ENCODE measurements at places on chromosomes 5 and 9.
A peak's percentile ranks its signal among the peaks of the same experiment; 100 is the strongest.

DNA sequence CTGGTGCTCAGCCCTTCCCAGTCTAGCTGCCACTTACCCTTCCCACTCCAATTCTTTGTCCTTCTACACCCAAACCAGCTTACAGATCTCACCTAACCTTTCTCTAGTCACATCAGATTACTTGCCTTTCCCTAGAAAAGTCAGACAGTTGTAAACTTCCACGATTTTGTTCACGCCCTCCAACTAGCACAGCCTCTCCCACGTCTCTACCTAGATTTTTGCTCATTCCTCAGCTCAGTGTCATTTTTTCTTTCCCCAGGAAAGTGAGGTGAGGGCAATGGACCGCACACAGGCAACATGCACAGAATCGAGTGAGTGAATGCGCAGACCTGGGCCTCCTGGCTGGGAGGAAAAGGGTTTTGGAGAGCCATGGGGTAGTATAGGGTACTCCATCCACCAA is 20.9 kb upstream of the PRUNE2 start:
- no peak for DNase-seq

DNA sequence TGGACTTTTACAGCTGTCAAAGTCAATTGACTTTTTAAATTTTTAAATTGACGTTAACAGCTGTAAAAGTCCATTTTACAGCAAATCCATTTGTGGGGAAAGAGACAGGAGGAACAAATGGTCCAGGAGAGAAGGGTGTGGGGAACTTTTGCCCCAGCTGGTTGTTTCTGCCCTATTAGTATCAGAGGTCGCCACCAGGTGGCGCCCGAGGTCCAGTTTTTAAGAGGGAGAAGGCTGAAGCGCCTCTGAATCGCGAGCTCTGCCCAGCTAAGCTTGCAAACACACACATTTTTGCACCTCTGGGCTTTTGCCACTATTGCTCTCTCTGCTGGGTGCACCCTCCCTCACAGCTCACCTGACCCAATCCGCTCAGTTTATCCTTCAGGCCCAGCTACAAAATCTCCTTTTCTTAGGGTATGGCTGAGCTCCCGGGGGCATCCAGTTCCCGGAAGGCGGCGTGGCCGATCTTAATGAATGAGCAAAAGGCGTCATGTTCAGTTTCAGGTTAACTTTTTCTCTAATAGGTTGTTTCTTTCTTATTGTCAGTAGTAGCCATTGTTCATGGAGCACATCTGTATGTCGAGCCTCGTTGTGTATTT is 6.3 kb upstream of the TTLL11 start:
- DNase-seq: peak; percentile 77

- no peak for DNase-seq
Observed at GRCh38 chr5:97554977-97555643, 372.1 kb upstream of the RIOK2 start.

DNA sequence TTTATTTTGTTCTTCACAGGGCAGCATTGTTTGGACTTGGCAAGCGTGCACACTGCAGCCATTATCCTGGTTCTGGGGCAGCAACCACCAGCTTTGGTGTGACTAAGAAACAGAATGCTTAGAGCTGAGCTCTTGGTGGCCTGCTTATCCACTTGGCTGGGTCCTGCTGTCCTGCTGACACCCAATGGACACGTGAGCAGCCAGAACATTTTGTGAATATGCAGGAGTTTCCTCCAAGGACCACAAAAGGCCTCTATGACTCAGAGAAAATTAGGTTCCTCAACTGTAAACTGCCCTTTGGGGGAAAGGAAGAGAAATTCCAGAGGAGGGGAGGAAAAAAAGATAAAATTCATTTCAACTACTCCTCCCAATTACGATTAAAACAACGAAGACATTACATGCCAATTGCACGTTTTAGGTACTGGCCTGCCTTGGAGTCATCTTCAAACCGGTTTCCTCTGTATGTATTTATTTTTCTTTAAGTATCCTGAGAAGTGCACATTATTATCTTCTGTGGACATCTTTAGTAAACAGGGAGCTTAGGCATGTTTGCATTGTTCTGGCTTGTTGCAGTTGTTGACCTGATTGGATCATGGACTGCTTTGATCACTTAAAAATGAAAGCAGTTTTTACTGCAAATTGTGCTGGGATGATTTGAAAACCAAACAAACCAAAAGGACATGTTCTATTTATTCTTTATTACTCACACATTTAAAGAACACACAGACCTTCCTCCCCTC is 82.3 kb upstream of the TLE4 start:
- peak; percentile 23 for DNase-seq

- no peak for DNase-seq
Observed at GRCh38 chr5:120624021-120624563, 160.0 kb downstream of the PRR16 start.

DNA sequence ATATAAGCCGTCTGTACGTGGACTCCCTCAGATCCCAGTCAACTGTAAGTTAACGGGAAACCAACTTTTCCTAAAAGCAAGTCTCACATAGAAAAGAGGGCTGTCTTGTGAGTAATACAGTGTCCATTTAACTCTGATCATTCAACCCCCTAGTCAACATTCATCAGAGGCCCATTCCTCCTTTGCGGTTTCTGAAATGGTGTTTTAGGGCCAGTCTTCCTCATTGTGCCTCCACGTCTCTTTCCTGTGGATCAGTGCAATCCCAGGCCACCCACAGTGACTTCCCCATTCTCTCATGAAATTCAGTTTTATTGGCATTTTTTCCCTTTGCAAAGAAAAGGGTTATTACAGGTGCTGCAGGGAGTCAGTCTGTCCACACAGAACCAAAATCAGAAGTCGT is 261.8 kb downstream of the NR3C1 start:
- DNase-seq: no peak

DNA sequence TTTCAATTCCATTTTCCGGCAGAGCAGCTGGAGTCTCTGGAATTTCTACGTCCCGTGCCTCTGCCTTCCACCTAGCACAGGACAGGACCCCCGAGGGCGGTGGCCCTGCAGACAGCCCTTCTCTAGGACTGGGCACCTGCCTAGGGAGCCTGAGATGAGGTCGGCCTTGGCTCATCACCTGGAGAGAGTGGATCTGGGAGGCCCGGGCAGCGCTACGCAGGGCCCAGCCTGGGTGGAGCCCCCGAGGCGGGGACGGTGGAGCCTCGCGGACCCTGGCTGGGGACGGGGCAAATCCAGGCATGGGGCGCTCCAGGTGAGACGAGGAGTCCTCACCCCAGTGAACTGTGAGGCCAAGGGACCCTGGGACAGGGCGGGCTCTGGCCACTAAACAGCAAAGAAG is 114.5 kb downstream of the MTRR start:
- no peak for DNase-seq

DNA sequence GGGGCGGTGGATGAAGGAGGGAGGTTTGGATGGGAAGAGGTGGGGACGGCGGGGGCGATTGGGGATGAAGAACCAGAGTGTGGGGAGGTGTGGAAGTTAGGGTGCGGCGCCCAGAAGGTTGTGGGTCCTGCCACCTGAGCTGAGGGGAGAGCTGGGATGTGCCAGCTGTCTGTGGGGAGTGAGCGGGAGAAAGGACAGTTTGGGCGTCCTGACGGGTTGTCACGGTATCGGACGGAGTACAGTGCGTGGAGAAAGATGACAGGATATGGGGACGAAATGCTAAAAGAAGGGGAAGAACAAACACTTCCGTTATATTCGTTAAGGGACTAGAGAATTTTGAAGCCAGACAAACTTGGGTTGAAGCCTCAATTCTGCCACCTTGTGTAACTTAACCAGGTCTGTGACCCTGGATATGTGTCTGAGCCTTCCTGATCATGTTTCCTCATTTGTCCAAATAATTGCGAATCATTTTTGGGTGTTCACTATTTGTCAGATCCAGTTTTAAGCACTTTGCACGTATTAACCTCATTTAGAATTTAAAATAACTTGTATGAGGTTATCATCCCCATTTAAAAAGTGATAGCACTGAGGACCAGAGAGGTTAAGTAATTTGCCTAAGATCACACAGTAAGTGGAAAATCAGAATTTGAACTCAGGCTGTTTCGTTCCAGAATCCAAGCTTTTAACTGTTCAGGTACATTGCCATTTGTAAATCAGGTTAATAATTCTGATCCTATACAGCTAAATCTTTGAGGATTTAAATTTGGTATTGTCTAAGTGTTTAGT is 689 bp downstream of the CNTRL start:
- DNase-seq: no peak

DNA sequence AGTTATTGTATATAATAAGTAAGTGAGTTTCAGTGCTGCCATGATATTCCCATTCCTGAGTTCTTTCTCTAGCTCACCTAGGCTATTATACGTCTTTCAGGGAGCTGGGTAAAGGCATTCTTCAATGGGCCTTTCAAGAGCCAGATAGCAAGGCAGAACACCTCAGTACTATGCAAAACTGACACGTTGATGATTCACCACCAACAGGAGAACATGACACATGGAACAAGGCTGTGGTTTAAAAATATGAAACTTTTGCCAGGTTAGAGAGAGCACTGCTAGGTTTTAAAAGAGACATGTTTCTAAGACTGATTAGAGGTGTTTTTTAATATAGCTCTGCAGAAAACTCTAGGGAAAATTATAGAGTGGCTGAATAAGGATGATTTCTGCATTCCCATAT is 95.9 kb downstream of the UGCG start:
- no peak for DNase-seq

DNA sequence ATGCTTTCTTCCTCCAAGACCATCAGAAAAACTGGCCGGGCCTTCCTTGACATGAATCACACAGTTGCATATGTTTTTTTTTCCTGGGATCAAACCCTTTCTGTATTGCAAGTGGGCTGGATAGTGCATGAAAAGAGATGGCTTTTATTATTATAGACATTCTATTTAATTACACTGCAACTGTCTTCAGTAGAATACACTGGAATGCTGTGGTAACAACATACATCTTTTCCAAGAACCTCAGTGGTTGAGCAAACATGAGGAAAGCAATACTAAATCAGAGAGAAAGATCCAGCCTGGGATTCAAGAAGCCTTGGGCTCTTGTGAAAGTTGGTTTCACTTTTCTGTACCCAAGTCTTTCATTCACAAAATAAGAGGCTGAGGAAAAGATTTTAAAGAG is 193.0 kb downstream of the DMAC1 start:
- DNase-seq: no peak

- DNase-seq: no peak
Observed at GRCh38 chr5:9182899-9183695, 362.8 kb downstream of the SEMA5A start.

GRCh38 chr5:180198208-180198607 is 10.8 kb downstream of the RASGEF1C start:
- no peak for DNase-seq

GRCh38 chr9:5144217-5144616 is 41.2 kb downstream of the INSL6 start:
- no peak for DNase-seq

- no peak for DNase-seq
Observed at GRCh38 chr5:156221816-156222215, 105.1 kb upstream of the SGCD start.

GRCh38 chr9:37575921-37576721 is at the start of gene FBXO10:
TSS of gene FBXO10 (minus strand) at chr9:37576380. CDS start at chr9:37541768, 34,612 bp downstream.
- no peak for DNase-seq

- no peak for DNase-seq
Observed at GRCh38 chr9:128614728-128615127, 41.9 kb downstream of the DYNC2I2 start.

DNA sequence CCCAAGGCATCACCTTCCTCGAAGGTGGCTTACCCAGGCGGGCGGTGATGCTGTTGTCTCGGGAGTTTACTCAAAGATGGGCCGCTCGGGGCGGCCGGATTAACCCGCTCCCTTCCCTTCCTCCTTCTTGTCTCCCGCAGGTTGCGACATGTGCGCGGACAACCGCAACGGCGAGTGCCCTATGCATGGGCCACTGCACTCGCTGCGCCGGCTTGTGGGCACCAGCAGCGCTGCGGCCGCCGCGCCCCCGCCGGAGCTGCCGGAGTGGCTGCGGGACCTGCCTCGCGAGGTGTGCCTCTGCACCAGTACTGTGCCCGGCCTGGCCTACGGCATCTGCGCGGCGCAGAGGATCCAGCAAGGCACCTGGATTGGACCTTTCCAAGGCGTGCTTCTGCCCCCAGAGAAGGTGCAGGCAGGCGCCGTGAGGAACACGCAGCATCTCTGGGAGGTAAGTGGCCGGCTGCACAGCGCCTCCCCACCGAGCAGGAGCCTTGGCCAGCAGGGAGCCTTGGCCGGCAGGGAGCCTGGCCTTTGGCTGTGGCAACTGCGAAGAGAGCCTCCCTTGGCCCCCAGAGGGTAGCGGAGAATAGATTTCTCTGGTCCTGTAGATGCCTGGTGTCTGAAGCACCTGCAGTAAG is 10.6 kb downstream of the PRDM6 start:
- DNase-seq: no peak

GRCh38 chr9:84845956-84846900 is 176.7 kb downstream of the NTRK2 start:
- DNase-seq: no peak

DNA sequence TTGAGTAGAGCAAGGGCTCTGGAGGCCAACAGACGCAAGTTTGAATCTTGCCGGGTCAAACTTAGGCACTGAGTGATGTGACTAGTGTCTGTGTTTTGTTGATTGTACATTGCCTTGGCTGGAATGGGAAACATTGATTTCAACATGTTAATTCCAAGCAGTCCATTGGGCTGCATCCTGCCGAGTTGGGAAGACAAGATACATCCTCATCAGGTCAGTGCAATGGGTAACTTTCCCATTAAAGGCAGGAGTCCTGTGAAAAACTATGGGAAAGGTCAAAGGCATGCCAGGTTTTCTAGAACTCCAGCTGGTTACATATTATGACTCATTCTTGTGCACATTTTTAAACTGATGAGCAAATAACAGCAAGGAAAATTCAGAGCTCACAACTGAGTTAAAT is 126.5 kb upstream of the ABCA1 start:
- peak; percentile 40 for DNase-seq

DNA sequence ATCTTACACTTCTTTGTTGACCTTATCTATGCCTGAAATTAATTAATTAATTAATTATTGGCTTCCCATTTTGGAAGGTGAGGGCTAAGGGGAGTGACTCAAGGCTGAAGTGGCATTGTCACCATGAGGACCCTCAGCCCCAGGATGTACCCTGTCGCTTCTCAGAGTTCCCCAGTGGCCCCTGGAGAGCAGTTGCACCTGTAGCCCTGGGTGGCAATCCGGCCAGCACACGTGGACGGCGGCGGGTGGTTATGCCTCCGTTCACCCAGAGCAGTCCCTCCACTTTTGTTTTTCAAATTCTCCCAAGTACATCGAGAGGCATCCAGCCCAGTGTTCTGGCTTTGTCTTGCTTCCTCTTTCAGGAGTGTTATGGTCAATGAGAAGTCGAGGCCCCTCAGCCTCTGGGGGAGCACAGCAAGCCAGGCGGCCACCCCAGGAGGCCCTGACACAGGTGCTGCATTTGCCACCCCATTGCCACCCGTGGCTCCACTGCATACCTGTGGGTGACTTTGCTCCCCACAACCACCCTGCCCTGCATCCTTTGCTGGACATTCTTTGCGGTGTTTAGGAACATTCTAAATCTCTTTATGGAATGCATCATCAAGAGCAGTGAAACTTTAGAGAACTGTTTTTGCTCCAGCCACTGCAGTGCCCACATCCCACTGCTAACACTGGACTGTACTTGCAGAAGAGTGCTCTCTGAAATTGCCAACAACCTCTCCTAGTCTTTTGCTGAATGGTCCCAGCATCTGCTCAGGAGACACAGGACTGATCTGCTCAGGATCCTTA is 11.5 kb upstream of the IRX2 start:
- DNase-seq: no peak

- DNase-seq: no peak
Observed at GRCh38 chr9:134772331-134772730, 108.3 kb upstream of the FCN2 start.

- DNase-seq: no peak
Observed at GRCh38 chr9:126459126-126459525, 132.5 kb downstream of the MVB12B start.

GRCh38 chr5:174418809-174419539 is 305.4 kb upstream of the MSX2 start:
- DNase-seq: peak; percentile 65
